MV-4-11 (cell line): ENCODE measurements at places on chromosomes 1 and 21.

GRCh38 chr1:10794724-10795275, 1.6 kb downstream of the CASZ1 start:
- DNase-seq, result no peak

DNA sequence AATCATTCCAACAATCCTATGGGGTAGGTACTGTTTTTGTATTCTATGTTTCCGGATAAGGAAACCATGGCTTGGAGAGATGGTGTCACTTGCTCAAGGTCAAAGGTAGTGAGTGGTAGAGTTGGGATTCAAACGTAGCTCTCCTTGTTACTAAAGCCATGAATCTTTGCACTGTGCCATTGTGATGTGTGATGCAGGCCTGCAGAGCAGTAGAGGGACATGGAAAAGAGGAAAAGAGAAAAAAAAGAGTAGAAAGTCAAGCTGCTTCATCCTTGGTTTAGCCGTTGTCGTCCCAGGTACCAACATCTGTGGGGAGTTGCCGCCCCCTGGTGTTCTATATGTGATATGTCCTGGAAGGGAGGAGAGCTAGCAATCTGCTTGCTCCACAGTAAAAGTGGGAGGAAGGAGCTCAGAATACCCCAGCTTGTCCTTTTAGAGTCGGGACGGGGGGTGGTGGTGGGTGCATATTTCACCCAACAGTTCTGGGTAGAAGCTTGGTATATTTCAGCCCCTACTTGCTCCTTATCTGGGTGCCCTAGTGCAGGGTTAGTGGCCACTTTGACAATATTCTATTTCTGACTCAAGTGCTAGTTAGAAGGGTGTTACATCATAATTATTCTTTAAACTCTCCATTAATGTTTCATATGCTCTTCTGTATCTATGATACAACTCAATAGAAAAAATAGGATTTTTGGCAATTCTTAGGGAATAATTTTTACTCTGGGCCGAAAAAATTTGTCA, 98.4 kb downstream of the EBNA1BP2 start:
- peak; percentile 59 for DNase-seq

- DNase-seq, result no peak
Observed at GRCh38 chr21:22244516-22244915, 1246.3 kb downstream of the NCAM2 start.

DNA sequence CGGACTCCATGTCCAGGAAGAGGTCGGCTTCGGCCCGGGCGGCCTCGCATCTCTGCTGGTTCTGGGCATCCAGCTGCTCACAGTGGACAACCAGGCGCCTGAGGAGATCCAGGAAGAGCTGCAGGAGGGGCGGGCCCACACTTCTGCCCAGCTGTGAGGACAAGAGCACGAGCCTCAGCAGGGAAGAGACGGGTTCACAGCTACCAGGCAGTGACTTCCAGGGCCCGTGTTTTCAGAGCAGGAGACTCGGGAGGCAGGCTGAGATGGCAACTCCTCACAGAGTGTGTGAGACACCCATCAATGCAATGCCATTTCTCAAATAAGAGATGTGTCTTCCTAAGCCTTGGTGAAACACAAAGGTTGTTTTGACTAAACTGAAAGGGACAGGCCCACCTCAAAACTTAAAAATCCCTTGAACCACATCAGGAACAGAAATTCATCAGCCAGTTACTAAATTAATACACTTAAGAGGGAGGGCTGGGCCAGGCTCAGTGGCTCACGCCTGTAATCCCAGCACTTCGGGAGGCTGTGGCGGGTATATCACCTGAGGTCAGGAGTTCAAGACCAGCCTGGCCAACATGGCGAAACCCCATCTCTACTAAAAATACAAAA, 43.4 kb downstream of the URB1 start:
- DNase-seq, result no peak

DNA sequence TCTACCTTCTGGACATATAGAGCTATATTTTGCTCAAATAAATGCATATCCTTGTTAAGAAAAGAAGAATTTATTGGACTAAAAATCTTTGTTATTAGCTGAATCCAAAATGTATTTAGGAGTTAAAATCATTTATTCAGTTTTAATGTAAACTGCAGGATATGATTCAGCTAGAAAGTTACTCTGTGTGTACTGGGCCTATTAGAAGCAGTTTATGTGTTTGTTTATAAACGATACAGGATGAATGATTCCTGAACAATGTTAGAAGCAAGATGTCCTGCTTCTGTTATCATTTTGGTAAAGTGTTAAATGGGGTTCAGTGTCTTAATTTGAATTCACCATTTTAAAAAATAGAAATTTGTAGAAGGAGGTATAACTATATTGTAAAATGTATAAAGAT, 549.2 kb upstream of the ZRANB2 start:
- DNase-seq, result no peak

DNA sequence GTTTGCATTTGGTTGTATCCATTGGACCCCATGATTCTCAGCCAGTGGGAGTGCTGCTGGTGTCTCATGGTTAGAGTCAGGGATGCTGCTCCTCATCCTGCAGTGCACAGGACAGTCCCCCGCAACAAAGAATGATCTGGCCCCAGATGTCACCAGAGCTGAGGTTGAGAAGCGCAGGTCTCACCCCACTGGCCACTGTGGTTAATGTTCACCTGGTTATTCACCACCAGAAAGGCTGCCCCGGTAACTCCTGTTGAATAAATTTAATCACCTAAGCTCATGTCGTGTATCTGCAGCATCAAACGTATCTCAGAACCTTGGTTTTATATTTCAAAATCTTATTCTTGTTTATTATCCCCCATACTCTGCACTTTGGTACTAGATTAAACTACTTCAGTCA, 75.8 kb downstream of the ATP5PO start:
- DNase-seq, result no peak

- DNase-seq, result no peak
Observed at GRCh38 chr1:174884566-174884965, 115.2 kb upstream of the CACYBP start.

- no peak for DNase-seq
Observed at GRCh38 chr1:224482619-224483018, 48.0 kb upstream of the WDR26 start.

DNA sequence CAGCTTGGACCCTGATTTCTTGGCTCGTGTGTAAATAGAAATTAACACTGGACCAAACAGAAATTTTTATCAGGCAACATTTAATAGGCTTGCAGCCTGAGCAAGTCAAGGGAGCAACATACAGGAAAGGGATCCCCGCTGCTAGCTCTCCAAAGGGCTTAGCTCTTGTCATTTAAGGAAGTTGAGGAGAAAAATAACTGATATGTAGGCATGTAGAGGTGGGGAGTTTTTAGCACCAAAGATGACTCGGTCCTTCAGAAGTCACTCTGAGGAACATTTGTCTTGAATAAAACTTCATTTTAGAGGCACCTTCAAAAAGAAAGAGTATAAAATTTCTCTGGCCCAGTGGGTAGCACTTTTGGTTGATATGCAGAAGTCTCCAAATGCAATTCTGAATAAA, 27.1 kb downstream of the GBP2 start:
- peak; percentile 35 for DNase-seq

DNA sequence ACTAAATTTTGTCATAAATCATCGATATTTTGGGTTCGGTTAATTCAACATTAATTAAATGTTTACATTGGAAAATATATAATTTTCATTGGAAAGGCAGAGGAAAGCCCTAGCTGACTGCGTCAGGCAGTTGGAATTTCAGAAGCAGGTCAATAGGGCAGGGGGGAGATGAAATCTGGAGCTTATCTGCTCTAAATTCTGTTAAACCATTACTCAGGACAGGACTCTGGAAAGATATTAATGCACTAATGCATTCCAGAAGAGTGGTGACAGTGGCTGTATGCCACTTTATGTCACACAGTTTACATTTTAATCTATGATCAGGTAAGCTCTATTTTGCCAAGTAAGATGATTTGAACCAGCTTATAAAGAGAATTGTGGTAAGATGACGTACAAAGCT, 153.0 kb upstream of the B3GALT2 start:
- no peak for DNase-seq

DNA sequence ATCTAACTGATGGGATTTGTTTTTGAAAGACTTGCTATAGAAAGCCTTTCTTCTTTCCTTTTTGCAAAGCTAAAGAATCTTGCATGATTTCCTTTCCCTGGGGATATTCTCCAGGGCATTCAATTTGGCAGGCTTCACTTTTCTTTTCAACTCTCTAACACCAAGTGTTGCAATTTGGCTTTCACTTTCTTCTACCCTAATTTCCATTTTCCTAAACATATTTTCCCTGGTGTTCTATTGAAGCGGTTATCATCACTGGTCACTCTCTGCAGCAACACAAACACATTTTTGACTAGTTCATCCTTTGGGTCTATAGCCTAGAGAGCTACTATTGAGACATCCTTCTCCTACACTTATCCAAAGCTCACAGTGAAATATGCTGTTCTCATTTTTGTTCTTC, 424.5 kb downstream of the NEGR1 start:
- DNase-seq, result no peak

GRCh38 chr1:116697548-116698243, 30.2 kb upstream of the IGSF3 start:
- no peak for DNase-seq

DNA sequence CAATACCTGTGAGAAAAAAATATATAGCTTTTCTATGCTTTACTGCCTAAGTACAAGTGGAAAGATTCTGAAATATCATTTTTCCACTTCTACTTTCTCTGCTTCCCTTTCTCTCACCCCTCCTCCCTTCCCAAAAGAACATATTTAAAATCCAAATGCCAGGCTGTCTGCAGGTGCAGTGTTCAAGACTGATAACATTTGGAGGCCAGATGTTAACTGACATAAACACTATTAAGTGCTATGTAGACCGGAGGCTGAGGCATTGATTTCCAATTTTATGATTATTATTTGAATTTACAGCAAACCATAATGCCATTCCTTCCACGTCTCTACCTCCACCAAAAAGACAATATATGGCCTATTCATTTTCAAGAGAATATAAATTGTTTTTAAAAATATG, 296.9 kb upstream of the SGIP1 start:
- DNase-seq, result no peak

GRCh38 chr1:10001016-10001665, 4.1 kb downstream of the RBP7 start:
- no peak for DNase-seq

DNA sequence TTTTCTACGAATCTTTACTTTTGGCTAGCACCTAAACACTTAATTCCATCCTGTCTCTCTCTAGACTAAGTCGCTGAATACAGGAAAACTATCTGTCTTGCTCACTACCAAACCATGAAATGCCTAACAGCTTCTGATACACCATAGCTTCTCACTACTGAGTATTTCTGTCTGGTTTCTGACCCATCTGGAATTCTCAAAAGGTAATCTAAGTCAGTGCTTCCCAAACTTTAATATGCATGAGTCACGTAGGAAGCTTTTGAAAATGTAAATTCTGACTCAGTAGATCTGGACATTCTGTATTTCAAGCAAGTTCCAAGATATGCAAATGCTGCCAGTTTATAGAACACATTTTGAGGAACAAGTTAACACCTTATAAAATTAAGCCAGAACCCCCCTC, 9.2 kb upstream of the OVGP1 start:
- DNase-seq, result no peak

GRCh38 chr1:164731161-164731876, 172.3 kb downstream of the PBX1 start:
- no peak for DNase-seq

DNA sequence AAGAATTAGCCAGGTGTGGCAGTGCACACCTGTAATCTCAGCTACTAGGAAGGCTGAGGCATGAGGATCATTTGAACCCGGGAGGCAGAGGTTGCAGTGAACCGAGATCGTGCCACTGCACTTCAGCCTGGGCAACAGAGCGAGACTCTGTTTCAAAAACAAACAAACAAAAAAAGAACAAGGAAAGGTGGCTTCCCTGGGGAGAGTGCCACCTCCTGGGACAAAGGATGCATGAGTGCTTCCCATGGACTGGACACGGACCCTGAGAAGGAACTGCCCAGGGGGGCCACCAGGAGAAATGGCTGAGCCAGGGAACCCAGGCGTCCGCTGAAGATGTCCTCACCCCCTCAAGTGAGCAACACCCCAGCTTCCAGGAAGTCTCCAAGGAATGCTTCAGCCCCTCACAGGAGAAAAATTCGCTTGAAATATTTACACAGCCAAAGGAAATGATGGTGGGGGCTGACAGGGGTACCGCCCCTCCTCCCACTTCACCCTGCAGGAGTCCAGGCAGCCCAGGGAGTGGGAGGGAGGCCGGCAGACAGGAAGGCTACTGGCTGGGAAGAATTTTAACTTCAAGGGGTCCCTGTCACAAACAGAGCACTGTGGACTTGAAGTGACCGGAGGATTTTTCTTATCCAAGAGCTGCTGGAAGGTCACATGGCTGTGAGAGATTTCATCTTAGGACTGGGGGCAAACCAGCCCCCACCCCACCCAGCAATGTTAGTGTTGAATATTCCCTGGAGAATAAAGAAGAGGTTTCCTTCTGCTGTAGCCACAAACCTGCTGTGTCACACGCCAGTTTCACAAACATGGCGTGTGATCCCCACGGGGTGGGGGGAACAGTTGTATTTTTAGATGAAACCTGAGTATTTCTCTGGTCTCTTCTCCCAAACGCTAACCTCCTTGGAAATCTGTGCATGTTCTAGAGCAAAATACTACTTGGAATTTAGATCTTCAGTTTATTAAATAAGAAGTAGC, 90.8 kb upstream of the SLC25A33 start:
- DNase-seq, result no peak

DNA sequence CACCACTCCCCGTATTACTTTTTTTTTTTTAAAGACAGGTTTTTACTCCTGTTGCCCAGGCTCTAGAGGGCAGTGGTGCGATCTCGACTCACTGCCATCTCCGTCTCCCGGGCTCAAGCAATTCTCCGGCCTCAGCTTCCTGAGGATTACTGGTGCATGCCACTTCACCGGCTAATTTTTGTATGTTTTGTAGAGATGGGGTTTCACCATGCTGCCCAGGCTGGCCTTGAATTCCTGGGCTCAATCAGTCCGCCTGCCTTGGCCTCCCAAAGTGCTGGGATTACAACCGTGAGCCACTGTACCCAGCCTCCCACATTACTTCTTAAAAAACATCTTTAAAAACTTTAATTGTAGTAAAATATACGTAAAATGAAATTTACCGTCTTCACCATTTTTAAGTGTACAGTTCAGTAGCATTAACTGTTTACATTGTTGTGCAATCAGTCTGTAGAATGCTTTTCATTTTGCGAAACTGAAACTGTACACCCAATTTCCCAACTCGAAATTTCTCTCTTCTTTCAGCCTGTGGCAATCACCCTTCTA, 77.0 kb downstream of the ZMYM4 start:
- peak; percentile 84 for DNase-seq

- DNase-seq, result peak; percentile 84
Observed at GRCh38 chr1:19240673-19241538, 10.4 kb downstream of the EMC1 start.

DNA sequence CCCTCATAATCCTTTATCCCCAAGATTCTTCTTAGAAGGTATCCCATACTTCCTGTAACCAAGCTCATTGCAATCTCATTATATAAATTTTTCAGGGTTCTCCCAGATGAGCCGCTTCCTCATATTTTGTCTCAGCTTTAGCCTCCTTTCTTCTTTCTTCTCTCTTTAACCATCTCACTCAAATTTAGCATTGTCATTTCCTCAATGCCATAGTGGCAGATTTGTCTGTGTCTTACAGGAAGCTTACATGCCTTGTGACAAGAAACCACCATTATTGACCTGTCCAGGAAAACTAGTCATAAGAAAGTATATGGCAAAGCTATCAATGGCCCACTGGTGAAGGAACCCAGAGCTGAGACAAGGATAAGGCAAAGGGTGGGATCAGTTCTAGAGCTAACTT, 6.0 kb upstream of the FCRL2 start:
- DNase-seq, result peak; percentile 37
